Mammary epithelial cell (primary cell): ENCODE measurements at places on chromosomes 13 and 19.

GRCh38 chr19:20558011-20558410 lies 7.6 kb downstream of the ZNF737 start:
- DNase-seq: no peak

- no peak for DNase-seq
These were observed 21.9 kb upstream of the USP12 start for GRCh38 chr13:27193496-27193895.

DNA sequence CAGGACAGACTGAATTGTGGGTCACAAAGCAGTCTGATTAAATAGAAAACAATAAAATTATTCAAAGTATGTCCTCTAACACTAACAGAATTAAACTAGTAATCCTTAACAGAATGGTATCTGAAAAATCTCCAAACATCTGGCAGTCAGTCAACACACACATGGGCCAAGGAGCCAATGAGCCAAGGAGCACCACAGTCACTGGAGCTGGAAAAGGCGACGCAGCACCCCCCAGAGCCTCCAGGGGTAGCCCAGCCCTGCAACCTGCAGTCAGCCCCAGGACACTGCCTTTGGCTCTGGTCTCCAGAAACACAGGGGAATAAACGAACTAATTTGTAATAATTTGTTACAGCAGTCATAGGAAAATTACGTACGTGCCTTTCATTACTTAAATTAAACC lies 12.3 kb downstream of the TUBGCP3 start:
- no peak for DNase-seq

GRCh38 chr13:51938454-51938853 lies 72.8 kb downstream of the ATP7B start:
- DNase-seq: no peak

DNA sequence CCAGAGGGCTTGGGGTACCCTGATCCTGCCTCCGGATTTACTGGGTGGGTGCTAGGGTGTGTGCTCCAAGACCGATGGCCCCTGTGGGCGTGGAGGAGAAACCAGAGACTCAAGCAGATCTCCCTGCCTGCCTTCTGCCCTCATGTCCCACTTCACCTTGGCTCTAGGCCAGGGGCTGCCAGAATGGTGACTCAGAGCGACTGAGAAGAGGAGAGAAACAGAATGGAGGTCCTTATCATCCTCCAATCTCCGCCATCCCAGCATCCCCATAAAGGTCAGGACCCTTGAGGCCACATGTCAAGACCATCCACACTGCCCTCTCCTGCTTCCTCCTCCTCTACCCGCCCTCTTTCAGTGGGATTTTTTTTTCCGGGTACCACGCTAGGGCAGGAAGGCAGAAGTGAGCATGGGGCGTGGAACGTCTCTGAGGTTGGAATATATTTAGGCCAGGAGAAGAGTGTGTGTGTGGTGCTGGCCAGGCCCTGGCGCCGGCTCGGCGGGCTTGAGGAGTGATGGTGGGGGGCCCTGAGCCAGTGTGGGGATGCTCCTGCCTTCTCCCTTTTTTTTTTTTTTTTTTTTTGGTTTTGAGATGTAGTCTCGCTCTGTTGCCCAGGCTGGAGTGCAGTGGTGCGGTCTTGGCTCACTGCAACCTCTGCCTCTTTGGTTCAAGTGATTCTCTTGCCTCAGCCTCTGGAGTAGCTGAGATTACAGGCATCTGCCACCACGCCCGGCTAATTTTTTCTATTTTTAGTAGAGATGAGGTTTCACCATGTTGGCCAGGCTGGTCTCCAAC lies 22.3 kb downstream of the IER2 start:
- DNase-seq: peak; percentile 72

GRCh38 chr19:55640043-55640576 lies 692 bp upstream of the ZNF580 start:
- DNase-seq: peak; percentile 58

- DNase-seq: no peak
These were observed 9.1 kb upstream of the SLC35E1 start for GRCh38 chr19:16581145-16581970.

- DNase-seq: no peak
These were observed 5.6 kb downstream of the NDUFS7 start for GRCh38 chr19:1389033-1389940.

DNA sequence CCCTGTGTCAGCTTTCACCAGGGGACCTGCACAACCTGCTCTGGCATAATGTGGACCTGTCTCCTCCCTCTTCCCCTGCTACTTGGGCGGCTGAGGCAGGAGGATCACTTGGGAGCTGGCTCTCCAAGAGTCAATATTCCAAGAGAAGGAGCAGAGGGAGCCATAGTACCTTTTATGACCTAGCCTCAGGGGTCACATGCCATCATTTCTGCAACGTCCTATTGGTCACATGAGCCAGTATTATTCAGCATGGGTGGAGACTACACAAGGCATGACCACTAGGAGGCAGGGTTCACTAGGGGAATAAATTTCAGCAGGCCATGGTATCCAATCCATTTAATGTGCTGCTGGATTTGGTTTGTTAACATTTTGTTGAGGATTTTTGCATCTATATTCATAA lies 12.0 kb upstream of the SHFL start:
- peak; percentile 27 for DNase-seq

DNA sequence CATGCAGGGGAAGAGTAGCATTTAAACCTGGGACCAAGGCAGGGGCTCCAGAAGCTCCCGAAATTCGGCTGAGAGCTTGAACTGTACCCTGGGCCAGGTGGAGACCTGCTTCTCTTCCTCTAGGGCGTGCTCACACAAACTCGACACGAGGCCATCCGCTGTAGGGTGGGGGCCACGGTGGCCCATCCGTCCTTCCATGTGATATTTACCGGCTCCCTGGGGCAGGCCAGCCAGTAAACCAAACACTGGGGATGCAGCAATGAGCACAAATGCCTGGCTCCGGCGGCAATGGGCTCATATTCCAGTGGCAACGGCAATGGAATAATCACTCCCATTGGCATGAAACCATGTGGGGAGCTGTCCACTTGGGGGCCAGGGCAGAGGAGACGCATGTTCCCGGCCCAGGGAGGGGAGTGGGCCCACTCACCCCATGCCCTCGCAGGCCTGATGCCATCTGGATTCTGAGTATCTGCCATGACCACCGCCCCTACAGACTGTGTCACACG lies 10.8 kb downstream of the SH3GL1 start:
- DNase-seq: no peak

- DNase-seq: no peak
These were observed 81.1 kb downstream of the COL4A1 start for GRCh38 chr13:110225609-110226574.

- DNase-seq: no peak
These were observed 3.2 kb upstream of the GP6 start for GRCh38 chr19:55041244-55041626.

DNA sequence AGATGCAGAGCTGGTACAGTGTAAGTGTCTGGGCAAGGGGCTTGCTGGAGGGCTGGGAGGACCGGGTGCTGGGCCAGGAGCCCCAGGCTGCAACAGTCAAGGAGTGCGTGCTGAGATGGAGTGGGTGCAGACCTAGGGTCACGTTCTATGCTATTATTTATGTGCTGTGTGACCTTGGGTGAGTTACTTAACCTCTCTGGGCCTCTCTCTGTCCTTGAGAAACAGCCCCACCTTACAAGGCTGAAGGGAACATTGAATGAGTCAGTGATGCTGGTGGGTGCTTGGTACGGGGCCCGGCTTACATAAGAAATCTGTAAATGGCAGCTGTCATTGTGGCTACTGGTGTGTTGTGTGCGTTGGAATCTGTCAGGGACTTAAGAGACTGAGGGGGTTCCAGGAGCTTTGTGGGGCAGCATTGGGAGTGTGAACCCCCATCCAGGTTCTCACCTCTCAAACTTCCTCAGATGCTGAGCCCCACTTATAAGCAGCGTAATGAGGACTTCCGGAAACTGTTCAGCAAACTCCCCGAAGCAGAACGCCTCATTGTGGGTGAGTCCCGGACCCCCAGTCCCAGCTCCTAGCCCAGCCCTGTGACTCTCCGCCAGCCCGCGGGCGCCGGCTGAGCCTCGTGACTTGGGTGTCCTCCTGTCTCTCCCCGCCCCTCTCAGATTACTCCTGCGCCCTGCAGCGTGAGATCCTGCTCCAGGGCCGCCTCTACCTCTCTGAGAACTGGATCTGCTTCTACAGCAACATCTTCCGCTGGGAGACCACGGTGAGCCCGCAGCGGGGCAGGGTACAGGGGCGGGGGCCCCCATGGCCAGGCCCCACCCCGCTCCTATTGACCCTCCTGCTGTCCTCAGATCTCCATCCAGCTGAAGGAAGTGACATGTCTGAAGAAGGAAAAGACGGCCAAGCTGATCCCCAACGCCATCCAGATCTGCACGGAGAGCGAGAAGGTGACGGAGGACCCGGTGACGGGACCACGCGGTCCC lies 9.6 kb downstream of the GRAMD1A start:
- no peak for DNase-seq

DNA sequence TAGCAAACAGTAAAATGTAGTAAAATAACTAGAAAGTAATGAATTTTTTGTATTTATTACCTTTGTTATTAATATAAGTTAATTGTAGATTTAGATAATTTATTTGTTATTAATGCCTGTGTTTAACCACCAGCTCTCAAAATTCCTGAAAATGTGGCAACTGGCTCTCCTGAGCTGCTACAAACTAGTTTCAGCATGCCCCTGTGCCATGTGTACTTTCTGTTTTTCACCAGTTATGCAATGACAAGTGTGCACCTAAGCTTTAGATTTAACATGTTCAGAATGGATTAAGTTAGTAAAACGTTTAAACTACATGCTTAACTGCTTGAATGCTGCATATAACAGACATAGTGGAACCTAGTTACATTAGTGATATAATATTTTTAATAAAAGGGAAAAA lies 88.1 kb downstream of the POSTN start:
- DNase-seq: peak; percentile 71

- DNase-seq: no peak
These were observed 26.2 kb upstream of the FBXL3 start for GRCh38 chr13:77053192-77053591.

DNA sequence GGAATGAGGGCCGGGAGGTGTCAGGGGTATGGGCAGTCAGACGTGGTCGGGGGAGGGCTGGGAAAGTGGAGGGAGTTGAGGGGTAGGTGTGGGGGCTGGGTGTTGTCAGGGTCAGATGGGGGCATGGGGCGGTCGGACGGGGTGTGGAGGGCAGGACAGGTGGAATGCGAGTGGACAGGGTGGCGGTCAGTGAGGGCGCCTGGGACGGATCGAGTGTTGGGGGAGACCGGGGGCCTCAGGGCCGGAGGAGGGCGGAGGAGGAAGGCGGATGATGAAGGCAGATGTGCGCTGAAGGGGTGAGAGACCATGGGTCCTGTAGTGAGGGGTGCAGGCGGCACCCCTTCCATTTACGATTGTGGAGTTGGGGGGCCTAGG lies 5.7 kb downstream of the TBCB start:
- no peak for DNase-seq

DNA sequence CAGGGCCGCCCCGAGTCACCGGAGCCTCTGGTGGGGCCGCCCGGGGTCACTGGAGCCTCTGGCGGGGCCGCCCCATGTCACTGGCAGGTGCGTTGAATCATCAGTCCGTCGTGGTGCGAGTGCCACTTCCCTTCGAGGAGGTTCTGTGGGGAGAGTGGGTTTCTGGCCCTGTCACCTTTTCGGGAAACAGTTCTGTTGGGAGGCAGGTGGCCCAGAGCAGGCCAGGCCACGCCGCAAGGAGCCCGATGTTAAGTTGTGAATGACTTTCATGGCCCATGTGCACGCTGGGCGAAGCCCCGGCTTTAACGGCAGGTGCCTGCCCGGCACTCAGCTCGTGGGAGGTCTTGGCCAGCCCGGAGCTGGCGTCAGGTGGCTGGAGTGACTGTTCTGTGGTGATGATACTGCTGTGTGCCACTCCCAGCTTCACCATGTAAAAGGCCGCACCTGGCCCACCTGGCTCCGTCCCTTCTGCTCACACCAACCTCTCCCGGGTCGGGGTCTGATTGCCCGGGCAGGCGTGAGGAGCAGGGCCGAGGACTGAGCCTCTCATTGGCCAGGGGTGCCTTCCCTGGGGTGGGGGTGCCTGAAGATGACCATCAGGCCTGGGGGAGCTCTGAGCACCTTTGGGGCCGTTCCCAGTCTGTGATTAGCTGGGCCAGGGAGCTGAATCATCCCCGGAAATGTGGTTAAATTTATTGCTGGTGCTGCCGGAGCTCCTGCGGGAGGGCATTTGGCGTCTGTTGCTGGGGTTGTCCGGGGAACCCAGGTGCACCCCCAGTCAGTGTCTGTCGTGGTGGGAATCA lies 29.2 kb downstream of the CSNK1G2 start:
- peak; percentile 46 for DNase-seq

GRCh38 chr19:23795462-23795861 lies 36.8 kb upstream of the ZNF681 start:
- no peak for DNase-seq

- DNase-seq: no peak
These were observed 7.3 kb downstream of the POLR2E start for GRCh38 chr19:1087813-1088415.

- no peak for DNase-seq
These were observed 14.5 kb downstream of the FFAR2 start for GRCh38 chr19:35462476-35462953.

DNA sequence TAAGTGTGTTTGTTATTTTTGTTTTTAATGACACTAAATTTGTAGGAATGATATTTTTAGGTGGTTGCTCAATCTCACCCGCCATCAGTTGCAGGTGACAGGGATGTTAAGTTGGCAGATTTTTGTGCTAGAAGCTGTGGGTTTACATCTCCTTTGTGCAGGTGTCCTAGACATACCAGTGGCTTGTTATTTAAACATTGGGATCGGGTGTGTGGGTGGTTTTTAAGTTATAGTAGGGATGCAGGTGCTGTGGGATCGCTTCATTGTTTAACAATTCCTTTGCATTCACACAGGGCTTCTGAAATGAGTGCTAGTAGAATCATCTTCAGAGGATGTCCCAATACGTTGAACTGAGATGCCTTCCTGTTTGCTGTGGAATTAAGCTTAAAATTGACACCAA lies 100.0 kb downstream of the SHISA2 start:
- no peak for DNase-seq

DNA sequence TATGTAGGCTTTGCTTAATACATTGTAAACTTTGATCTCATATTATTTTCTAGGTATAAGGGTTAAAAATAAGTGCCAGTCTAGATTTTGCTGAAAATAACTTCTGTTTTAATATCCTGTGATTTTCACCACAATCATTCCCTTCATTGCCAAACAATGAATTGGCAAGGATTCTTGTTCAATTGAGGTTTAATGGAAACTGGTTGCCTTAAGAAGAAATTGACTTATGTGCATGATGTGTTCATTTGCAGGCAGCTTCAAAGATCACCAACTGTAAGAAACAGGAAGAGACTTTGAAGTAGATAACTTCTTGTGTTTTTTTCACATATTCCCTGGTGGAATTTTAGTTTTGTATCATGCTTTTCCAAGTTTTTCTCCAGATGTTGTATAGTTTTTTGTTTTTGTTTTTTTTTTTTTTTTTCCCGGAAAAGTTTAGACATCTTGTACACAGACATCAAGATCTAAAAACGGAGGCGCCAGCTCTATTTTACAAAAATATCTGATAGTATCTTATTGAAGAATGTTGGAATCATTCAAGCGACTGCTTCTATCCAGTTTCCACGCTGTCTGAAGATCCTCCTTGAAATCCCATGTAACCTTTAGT lies 108.3 kb downstream of the POSTN start:
- DNase-seq: no peak

GRCh38 chr13:112818698-112819045 lies 128.8 kb downstream of the ATP11A start:
- DNase-seq: no peak
